Activated CD4-positive, alpha-beta memory T cell treated with anti-CD3 and anti-CD28 coated beads, Interleukin-2, amount 10 ng/mL, durations not matched to agents 7 days and 5 days (primary cell): ENCODE measurements at places on chromosomes 6 and 20. TPM values are rescaled to one million over a fixed set of nuclear protein-coding genes. Genes with fewer than 3 reads are reported as not detected.

DNA sequence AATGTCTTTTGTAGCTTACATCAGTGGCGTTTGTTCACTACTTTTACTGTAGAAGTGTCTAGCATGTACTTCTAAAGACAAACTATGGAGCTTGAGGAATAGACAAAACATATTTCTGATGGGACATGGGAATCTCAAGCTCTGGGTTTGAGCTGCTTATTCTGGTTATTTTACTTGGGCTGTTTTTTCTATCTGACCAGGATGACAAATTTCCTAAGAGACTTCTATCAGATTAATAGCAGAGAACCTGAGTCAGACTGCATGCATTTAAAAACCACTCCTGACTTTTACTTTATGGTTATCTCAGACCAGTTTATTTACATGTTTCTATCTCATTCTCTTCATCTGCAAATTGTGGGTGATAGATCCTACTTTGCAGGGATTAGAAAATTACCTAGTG is 1282.3 kb upstream of the GJE1 start:
- no peak overlapping the region for H3K27ac ChIP-seq
- no peaks in the 10 kb centered on the region for H3K4me1 ChIP-seq
- H3K27me3 ChIP-seq: no peaks in the 10 kb centered on the region
- no peak overlapping the region for H3K4me3 ChIP-seq
- H3K36me3 ChIP-seq: no peaks in the 10 kb centered on the region

- H3K27me3 ChIP-seq: no peaks in the 10 kb centered on the region
- DNase-seq: no peak
- H3K4me1 ChIP-seq: no peaks in the 10 kb centered on the region
- H3K36me3 ChIP-seq: no peaks in the 10 kb centered on the region
- H3K27ac ChIP-seq: no peak overlapping the region
- no peak overlapping the region for H3K4me3 ChIP-seq
Observed at GRCh38 chr6:134816780-134817179, 133.1 kb downstream of the ALDH8A1 start.

GRCh38 chr20:63325554-63326313 is 32.7 kb downstream of the COL20A1 start:
- H3K4me3 ChIP-seq: no peak overlapping the region
- peak overlapping the region; percentile 83 for H3K27ac ChIP-seq
- peaks cover 2% of the 10 kb centered on the region for H3K4me1 ChIP-seq
- peaks cover 15% of the 10 kb centered on the region for H3K27me3 ChIP-seq

DNA sequence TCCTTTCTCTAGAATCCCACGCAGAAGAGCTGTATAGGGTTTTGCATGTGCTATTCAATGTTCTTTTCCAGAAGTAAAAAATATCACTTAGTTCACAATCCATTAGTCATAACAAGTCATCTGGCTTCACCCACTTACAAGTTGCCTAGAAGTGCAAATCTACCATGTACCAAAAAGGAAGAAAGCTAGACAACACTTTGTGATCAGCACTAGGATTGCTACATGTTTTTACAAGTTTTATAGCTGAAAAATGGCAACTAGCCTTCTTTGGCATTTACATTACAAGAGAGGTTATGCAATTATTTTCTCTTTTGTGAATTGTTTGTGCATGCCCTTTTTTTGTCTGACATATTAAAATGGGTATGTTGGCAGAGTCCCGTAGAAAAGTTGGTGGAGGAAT is 85.6 kb upstream of the PTPRK start:
- H3K4me1 ChIP-seq: no peaks in the 10 kb centered on the region
- no peak overlapping the region for H3K27ac ChIP-seq
- no peaks in the 10 kb centered on the region for H3K36me3 ChIP-seq
- no peak overlapping the region for H3K4me3 ChIP-seq
- DNase-seq: no peak

- DNase-seq: no peak
- peaks cover 3% of the 10 kb centered on the region for H3K27me3 ChIP-seq
- H3K4me1 ChIP-seq: no peaks in the 10 kb centered on the region
- H3K36me3 ChIP-seq: no peaks in the 10 kb centered on the region
- no peak overlapping the region for H3K27ac ChIP-seq
Observed at GRCh38 chr20:59455402-59456341, 148.7 kb upstream of the PHACTR3 start.

DNA sequence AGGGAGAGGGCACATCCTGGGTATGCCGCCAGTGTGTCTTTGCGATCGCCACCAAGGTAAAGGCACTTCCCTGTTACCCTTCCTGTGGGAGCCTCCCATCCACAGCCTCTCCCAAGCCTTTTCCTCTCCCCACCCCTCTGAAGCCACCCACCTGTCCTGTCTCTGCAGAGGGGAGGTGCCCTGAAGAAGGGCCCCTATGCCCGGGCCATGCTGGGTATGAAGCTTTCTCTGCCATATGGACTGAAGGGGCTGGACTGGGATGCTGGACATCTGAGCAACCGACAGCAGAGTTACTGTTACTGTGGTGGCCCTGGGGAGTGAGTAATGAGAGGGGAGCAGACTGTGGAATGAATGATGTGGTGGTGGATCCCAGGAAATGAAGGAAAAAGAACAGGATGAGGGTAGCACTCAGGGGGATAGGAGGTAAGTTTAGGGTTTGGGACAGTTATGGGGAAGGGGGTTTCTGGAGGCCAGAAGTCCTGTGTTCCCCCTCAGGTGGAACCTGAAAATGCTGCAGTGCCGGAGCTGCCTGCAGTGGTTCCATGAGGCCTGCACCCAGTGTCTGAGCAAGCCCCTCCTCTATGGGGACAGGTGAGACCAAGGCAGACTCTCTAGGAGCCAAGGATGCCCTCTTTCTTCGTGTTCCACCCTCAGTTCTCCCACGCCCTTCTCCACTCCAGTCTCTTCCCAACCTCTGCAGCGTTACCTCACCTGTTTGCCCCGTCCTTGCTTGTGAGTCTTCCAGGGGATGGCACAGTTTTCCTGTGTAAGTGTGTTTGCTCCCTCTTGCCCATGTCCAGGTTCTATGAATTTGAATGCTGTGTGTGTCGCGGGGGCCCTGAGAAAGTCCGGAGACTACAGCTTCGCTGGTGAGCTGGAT is 2.7 kb downstream of the PHF1 start:
- peak overlapping the region; percentile 36 for H3K27ac ChIP-seq
- peaks cover 66% of the 10 kb centered on the region for H3K4me1 ChIP-seq
- DNase-seq: no peak
- no peak overlapping the region for H3K4me3 ChIP-seq
- H3K27me3 ChIP-seq: no peaks in the 10 kb centered on the region

DNA sequence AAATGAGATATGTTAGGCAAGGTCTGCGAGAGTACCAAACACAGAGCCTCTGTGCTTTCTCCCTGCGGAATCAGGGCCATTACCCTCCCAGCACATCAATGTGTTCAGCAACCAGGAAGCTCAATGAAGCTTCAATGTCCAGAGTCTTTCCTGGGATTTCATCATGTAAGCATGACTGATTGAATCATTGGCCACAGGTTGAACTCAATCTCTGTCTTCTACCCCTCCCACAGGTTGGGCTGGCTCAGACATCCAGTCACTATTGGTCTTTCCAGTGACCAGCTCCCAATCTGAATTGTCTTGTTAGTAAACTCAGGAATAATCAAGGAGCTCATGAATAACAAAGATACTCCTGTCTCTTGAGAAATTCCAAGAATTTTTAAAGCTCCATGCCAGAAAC is 2.7 kb upstream of the DTD1 start:
- H3K36me3 ChIP-seq: no peaks in the 10 kb centered on the region
- H3K4me3 ChIP-seq: no peak overlapping the region
- peaks cover 25% of the 10 kb centered on the region for H3K4me1 ChIP-seq
- no peak overlapping the region for H3K27ac ChIP-seq

- H3K36me3 ChIP-seq: no peaks in the 10 kb centered on the region
- H3K27me3 ChIP-seq: no peaks in the 10 kb centered on the region
- no peak overlapping the region for H3K4me3 ChIP-seq
- H3K4me1 ChIP-seq: no peaks in the 10 kb centered on the region
Observed at GRCh38 chr20:12570371-12570770, 438.4 kb upstream of the SPTLC3 start.

GRCh38 chr20:38049800-38050199 is 16.3 kb downstream of the RPRD1B start:
- H3K4me3 ChIP-seq: no peak overlapping the region
- peaks cover 23% of the 10 kb centered on the region for H3K4me1 ChIP-seq
- peaks cover 49% of the 10 kb centered on the region for H3K36me3 ChIP-seq
- DNase-seq: no peak
- H3K27me3 ChIP-seq: no peaks in the 10 kb centered on the region
- no peak overlapping the region for H3K27ac ChIP-seq

DNA sequence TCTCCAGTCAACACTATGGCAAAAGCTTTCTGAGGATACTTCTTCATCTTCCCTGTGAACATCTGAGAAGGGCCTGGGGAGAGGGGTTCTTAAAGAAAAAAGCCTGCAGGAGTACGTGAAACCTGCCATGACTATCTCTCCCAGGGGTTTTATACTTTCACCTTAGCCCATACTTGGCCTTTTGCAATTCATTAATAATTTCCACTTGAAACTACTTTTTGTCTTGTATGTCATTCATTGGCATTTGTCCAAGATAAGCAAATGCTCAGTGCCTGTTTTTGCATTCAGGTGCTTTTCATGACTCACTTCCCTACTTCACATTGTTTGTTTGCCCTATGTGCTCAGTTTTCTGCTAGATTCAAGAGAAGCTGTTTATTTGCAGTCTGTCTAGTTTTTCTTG is 580.3 kb upstream of the GJE1 start:
- peaks cover 2% of the 10 kb centered on the region for H3K36me3 ChIP-seq
- H3K4me1 ChIP-seq: peaks cover 10% of the 10 kb centered on the region
- no peak for DNase-seq
- H3K27me3 ChIP-seq: no peaks in the 10 kb centered on the region
- peak overlapping the region; percentile 31 for H3K27ac ChIP-seq

- no peaks in the 10 kb centered on the region for H3K36me3 ChIP-seq
- no peak overlapping the region for H3K27ac ChIP-seq
- no peak overlapping the region for H3K4me3 ChIP-seq
Observed at GRCh38 chr20:16587066-16587465, 13.8 kb upstream of the KIF16B start.

DNA sequence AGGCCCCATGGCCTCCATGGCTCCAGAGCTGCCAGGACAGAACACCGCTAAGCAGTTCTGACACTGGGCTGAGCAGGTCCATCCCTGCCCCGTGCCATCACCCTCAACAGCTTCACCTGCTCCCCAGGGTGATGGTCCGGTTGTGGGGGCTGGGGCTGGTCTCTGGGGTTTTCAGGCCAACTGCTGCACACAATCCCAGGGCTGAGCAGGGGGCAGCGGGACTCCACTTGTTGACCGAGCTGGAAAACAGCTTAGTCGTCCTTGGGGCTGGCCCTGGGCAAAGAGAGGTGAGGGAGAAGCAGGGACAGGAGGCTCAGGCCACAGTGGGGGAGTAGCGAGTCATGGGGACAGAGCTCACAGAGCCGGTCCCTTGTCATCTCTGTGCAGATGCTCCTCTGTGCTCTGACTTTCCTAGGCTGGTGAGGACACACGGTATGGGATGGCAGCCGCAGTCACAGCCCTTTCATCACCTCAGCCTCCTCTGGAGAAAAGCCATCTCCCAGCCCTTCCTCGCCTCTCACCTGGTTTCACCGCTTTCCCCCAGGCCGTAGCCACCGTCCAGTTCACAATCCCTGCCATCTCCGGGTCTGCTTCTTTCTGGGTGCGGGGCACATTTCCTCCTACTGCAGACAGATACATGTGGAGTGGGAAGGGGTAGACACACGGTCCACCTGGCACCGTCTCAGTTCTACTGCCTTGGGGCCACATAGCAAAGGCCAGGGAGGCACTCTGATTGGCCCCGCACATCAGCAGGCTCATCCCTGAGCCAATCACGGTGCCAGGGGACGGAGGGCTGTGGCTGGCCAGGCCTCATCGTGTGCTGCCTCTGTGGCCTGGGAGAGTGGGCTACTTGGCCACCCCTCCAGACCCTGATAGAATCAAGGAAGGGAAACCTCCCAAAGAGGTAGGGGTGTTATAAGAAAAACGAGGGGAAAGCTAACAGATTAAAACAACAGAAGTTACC is 19.1 kb downstream of the MDFI start:
- H3K27me3 ChIP-seq: peaks cover 27% of the 10 kb centered on the region
- no peak overlapping the region for H3K27ac ChIP-seq
- no peaks in the 10 kb centered on the region for H3K36me3 ChIP-seq
- H3K4me3 ChIP-seq: no peak overlapping the region
- no peaks in the 10 kb centered on the region for H3K4me1 ChIP-seq

GRCh38 chr6:33507261-33507660 is 52.9 kb downstream of the ZBTB9 start:
- H3K4me1 ChIP-seq: peaks cover 19% of the 10 kb centered on the region
- H3K36me3 ChIP-seq: no peaks in the 10 kb centered on the region
- DNase-seq: no peak

GRCh38 chr6:131778169-131778568 is 29.7 kb upstream of the ENPP1 start:
- H3K4me3 ChIP-seq: no peak overlapping the region
- no peaks in the 10 kb centered on the region for H3K36me3 ChIP-seq
- H3K4me1 ChIP-seq: no peaks in the 10 kb centered on the region
- peaks cover 4% of the 10 kb centered on the region for H3K27me3 ChIP-seq

GRCh38 chr6:134352786-134353480 is 35.0 kb upstream of the SGK1 start:
- DNase-seq: no peak
- H3K4me3 ChIP-seq: no peak overlapping the region

The CTCFL gene
- not detected for total RNA-seq

The AIG1 gene
- 9.9 TPM for total RNA-seq

The UST gene
- total RNA-seq: 0.93 TPM
